ENCODE measurements at places on chromosomes 12 and 14.
A peak's percentile ranks its signal among the peaks of the same experiment; 100 is the strongest.

GRCh38 chr14:68849416-68849815, 56.5 kb upstream of the ZFP36L1 start:
- no peak for DNase-seq

GRCh38 chr14:25014440-25014839, 35.5 kb downstream of the STXBP6 start:
- DNase-seq: no peak

DNA sequence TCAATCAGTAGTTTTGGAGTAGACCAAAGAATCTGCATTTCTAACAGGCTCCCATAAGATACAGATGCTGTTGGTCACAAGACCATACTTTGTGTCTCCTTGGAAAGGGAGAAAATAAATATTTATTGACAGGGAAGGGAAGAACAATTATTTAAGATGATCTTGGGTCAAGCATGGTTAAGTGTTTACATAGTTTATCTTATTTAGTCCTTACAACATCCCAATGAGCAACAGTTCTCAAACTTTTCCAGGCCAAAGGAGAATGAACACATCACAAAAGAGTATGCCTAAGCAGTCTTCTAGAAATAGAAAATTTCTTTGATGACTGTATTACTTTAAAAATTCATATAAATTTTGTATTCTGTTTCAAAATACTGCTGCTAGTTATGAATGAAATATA, 8.8 kb downstream of the LPCAT3 start:
- no peak for DNase-seq

DNA sequence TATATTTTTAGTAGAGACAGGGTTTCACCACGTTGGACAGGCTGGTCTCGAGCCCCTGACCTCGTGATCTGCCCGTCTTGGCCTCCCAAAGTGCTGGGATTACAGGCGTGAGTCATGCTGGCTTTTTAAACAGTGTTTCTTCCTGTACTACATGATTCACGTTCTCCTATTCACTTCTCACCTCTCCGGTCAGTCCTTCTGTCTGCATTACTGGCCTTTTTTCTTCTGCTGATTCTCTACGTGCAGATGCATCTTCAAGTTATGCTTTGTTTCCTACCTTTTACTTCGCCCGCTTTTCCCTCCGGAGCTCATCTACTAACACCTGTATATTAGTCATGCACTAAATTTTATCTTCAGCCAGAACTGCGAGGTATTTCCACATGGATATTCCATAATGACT, 296.2 kb upstream of the FLRT2 start:
- DNase-seq: no peak

DNA sequence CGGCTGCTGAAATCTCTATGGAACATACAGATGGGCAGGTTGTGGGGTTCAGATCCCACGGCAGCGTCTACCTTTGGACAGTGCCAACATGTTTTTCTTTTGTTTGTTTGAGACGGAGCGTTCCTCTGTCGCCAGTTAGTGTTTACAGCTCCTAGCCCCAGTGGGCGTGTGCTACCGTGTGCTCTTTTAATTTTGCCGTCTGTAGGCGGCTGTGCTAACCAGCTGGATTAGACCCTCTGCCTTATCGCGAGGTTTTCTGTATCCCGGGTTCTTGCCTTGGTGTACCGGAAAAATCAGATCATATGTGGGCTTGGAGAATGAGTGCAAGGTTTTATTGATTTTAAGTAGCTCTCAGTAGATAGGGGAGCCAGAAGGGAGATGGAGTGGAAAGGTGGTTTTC, 9.8 kb upstream of the GALNT6 start:
- no peak for DNase-seq

GRCh38 chr12:116196752-116197718, 80.5 kb downstream of the MED13L start:
- no peak for DNase-seq

DNA sequence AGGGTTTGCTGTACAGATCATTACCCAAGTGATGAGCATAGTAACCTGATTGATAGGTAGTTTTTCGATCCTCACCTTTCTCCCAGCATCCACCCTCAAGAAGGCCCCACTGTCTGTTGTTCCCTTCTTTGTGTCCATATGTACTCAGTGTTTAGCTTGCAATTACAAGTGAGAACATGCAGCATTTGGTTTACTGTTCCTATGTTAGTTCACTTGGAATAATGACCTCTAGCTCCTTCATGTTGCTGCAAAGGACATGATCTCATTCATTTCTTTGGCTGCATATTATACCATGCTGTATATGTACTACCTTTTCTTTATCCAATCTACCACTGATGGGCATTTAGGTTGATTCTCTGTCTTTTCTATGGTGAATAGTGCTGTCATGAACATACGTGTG, 181.6 kb upstream of the FOXG1 start:
- DNase-seq: no peak

DNA sequence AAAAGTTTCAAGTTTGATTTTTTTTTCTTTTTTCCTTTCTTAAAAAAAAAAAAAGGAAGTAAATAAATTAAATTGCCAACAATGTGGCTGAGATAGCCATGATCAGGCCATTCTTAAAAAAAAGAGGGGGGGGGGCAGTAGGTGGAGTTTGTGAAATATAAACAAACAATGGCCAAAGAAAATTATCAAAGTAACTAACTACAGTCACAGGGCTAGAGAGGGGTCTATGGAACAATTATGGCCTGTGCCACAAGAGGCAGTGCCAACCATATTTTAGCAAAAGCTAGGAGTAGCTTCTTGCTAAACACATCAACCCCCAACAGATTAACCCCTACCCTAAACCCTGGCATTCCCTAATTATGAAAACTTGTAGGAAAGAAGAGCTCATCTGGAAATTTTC, 16.2 kb upstream of the SMARCC2 start:
- DNase-seq: no peak

- no peak for DNase-seq
Observed at GRCh38 chr14:104887623-104888488, 22.8 kb downstream of the CEP170B start.

DNA sequence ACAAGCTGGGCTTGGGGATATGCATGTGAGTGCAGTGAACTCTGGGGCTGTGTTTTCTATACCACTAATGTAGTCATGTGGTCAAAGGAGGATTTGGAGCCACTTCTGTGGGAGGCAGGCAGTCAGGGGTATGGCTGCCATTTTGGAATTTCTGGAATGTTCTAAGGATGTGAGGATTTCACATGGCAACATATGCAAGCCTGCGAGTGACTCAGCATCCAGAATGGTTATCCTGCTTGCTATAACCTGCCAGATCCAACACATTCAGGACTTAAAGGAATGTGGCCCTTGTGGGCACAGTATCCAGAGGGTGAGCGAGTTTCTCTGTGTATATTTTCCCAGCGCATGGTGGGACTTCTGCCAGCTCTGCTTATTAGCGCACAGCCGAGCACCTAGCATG, 249.2 kb upstream of the PWP1 start:
- DNase-seq: peak; percentile 72

DNA sequence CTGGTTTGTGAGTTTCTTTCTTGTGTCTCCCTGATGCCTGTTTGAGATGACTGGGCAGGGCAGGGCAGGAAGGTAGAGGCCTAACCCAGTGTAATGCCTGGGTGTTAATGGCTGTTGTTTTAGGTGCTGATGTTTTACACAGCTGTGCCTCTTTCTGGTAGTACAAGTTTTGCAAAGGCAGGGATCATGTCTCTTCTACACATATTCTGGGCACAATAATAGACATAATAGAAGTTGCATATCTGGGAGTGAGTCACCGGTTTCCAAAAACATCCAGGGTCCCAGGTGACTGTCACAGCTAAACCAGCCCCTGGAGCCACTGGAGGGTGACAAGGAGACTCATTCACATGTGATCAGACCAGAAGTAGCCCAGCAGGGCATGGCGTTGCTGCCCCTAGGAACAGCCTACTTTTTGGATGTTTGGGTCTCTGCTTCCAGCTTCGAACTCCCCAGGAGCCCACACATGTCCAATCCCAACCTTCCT, 18.1 kb downstream of the TPCN1 start:
- no peak for DNase-seq

GRCh38 chr14:32906672-32907071, 32.0 kb upstream of the NPAS3 start:
- no peak for DNase-seq

- no peak for DNase-seq
Observed at GRCh38 chr14:71169861-71170260, 262.6 kb downstream of the PCNX1 start.

DNA sequence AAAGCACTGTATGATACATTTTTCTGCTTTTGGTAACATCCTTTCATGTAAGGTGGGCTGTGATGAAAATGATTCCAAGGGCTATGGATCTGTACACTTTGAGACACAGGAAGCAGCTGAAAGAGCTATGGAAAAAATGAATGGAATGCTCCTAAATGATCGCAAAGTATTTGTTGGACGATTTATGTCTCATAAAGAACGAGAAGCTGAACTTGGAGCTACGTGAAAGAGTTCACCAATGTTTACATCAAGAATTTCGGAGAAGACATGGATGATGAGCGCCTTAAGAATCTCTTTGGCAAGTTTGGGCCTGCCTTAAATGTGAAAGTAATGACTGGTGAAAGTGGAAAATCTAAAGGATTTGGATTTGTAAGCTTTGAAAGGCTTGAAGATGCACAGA, 22.1 kb upstream of the SRGAP1 start:
- peak; percentile 15 for DNase-seq

GRCh38 chr14:64549016-64549415, 745 bp upstream of the PPP1R36 start:
- DNase-seq: no peak

GRCh38 chr12:22312336-22312735, 22.2 kb downstream of the ST8SIA1 start:
- DNase-seq: no peak

GRCh38 chr14:91302391-91302790, 57.9 kb upstream of the GPR68 start:
- no peak for DNase-seq

DNA sequence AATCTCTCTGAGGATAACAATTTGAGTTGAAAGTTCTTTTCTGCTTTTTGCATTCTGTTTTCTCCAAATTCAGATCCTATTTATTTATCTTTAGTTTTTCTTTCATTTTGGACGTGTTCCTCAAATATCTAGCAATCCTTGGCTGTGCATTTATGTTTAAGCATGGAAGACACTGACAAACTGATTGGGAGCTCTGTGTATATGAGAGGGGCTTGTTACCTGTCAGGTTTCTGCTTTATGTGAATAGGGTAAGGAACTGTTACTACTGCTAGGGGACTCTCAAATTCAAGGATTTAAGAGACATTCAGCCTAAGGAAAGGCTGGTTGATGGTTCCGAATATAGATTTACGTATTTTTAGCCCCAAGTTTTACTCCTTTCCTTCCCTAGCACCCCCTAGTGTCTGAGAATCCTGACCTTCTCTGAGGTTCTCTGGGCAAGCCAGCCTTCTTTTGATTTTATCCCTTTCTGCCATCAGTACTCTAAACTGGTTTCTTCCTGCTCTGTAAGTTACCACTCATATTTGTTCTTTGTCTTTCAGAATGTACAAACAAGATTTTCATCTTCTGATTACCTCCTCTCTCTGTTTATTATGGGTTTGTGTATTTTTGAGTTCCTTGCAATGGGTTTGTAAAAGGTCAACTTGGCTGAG, 30.5 kb downstream of the YLPM1 start:
- peak; percentile 18 for DNase-seq

All from AG08396 (cell line).